ENCODE measurements at places on chromosomes 5 and 9.

- peak; percentile 12 for DNase-seq
These were observed 422.7 kb downstream of the DMAC1 start for GRCh38 chr9:7376833-7377232.

- no peak for DNase-seq
These were observed 11.5 kb upstream of the CAAP1 start for GRCh38 chr9:26904070-26904469.

GRCh38 chr9:21408817-21409216, at the start of gene IFNA8:
Gene IFNA8, plus strand, starts transcription at chr9:21409117. Its CDS starts 60 bp downstream, at chr9:21409177.
- no peak for DNase-seq

- peak; percentile 55 for DNase-seq
These were observed 59.5 kb downstream of the TMEM174 start for GRCh38 chr5:73232266-73233041.

- peak; percentile 98 for DNase-seq
These were observed 574.8 kb downstream of the PSAT1 start for GRCh38 chr9:78871452-78872331.

DNA sequence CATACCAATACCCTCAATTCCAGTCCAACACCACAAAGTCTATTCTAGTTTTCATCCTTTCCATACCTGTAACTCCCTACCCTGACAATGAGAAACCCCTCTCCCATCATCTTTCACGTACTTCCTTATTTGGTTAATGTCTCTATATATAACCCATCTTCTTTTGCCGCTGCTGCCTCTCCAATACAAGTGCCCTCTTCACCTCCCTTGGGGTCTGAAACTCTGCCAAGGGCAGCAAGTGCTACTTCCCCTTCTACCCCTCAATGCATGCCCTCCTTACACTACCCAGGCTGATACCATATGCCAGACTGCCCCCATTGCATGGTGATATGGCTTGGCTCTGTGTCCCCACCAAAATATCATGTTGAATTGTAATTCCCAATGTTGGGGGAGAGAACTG, 24.4 kb upstream of the SMIM15 start:
- no peak for DNase-seq

- no peak for DNase-seq
These were observed 36.0 kb upstream of the GOLPH3 start for GRCh38 chr5:32210151-32210550.

GRCh38 chr9:7921545-7922197, 122.1 kb upstream of the DMAC1 start:
- DNase-seq: no peak

GRCh38 chr9:115071176-115071575, 46.8 kb downstream of the TNC start:
- DNase-seq: peak; percentile 20

DNA sequence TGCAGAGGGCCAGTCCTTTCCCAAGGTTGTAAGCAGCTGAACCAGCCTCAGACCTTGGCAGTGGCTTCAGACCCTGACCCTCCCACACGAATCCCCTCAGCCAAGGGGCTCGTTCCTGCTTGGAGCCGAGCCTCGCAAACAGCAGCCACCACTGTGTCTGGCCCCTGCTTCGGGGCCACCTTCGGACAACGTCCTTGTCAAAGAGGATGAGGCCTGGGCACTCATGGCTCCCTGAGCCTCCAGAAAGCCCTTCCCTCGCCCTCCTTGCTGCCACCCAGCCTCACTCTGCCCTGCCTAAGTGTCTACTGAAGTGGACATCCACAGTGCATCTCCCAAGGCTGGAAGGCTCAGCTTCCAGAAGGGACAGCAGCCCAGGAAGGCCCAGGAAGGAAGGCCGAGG, 161.7 kb downstream of the OLFM1 start:
- no peak for DNase-seq

- DNase-seq: peak; percentile 23
These were observed 1446.4 kb upstream of the WWC1 start for GRCh38 chr5:166845044-166845443.

- DNase-seq: no peak
These were observed 1402.1 kb upstream of the ACO1 start for GRCh38 chr9:30982301-30982700.

- peak; percentile 74 for DNase-seq
These were observed 36.4 kb downstream of the ZNF366 start for GRCh38 chr5:72470826-72471225.

- DNase-seq: no peak
These were observed 16.4 kb downstream of the ATP6V0E1 start for GRCh38 chr5:172999974-173000373.

DNA sequence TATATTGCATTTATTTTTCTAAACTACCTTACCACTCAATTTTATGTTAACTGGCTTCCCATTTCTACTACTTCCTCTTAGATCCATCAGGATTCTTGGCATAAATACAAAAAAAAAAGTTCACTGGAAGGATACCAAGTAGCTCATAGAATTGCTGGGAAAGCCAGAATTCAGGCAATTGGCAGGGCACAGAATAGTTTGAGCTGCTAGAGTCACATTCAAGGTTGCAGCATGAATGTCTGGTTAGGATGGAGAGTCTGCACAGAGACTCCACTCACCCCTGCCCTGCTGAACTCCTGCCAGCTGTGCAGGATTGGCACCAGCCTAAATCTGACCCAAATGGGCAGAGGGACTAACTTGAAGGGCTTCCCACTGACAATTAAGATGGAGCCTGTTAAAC, 4.9 kb upstream of the AMACR start:
- peak; percentile 68 for DNase-seq

Data from fibroblast of skin of right biceps (primary cell).